ENCODE measurements at places on chromosomes 4 and X.

- no peak for DNase-seq
Measured at GRCh38 chr4:48180234-48180633, 46.2 kb upstream of the TXK start.

GRCh38 chr4:181959121-181959520, 284.1 kb upstream of the TENM3 start:
- DNase-seq = peak; percentile 38

DNA sequence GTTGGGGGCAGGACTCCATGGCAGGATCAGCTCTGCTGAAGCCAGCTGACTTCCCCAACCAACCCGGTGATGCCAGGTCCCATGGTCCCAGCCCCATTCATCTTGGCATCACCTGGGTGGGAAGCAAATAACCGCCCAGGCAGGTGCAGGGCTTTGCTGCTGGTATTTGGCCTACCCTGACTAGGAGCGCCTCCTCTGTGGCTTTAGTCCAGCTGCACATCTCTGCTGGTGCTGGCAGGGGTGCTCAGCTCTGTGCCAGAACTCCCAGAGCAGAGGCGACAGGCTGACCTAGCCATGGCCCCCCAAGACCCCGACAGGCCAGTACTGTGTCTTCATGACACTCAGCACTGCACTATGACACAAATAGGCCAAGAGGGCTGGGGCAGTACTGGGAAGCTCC, 64.4 kb downstream of the STARD8 start:
- no peak for DNase-seq

- no peak for DNase-seq
Measured at GRCh38 chr4:137545461-137545861, 13.2 kb upstream of the PCDH18 start.

DNA sequence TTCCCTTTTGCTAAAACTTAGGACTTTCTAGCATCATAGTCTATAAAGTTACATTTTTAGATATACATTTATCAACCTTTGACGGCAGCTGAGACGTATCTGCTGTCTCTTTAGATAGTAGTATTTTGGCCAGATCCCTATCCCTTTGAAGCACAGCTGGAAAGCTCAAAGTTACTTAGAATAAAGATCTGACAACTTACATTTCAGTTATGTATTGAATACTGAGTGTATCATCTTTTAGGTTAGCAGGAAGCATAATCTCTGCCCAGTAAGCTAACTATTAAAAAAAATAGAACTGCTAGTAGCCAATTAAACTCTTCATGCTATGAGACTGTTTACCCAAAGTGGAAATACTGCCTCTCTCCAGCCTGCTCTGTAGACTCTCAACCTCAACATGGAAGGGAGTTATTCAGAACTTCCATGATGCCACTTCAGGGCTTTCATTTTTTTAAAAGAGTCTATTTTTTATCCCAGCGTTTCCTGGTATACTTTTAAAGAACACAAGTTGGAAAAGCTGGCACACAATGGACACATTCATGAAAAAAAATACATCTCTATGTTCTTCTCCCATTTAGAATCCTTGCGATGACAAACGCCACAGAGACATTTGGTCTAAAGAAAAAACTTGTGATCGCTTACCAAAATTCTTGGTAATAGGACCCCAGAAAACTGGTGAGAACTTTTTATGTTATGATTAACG, 126.3 kb downstream of the PRSS12 start:
- DNase-seq = no peak

- DNase-seq = no peak
Measured at GRCh38 chrX:45667666-45668065, 467.0 kb upstream of the DIPK2B start.
